ENCODE measurements at places on chromosomes 11 and 22.

GRCh38 chr22:43990044-43990443 is 34.1 kb upstream of the PARVB start:
- DNase-seq: no peak

DNA sequence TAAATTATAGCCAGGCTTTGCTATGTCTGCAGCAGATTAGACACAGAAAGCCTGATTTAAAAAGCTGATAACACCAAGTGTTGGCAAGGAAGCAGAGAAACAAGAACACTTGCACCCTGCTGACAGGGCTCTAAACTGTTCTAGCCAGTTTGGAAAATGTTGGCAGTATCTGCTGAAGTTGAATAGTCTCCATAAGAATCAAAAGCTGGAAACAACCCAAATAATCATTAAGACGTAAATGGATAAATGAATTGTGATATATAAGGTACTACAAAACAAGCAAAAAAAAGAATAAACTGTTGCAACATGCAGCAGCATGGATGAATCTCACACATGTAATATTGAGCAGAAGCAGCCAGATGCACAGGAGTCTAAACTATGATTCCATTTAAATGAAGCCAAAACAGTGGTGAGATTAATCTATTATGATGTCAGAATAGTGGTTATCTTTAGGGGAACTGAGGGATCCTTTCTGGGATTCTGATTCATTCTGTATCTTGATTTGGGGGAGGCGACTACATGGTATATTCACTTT is 40.4 kb upstream of the ADORA2A start:
- no peak for DNase-seq

DNA sequence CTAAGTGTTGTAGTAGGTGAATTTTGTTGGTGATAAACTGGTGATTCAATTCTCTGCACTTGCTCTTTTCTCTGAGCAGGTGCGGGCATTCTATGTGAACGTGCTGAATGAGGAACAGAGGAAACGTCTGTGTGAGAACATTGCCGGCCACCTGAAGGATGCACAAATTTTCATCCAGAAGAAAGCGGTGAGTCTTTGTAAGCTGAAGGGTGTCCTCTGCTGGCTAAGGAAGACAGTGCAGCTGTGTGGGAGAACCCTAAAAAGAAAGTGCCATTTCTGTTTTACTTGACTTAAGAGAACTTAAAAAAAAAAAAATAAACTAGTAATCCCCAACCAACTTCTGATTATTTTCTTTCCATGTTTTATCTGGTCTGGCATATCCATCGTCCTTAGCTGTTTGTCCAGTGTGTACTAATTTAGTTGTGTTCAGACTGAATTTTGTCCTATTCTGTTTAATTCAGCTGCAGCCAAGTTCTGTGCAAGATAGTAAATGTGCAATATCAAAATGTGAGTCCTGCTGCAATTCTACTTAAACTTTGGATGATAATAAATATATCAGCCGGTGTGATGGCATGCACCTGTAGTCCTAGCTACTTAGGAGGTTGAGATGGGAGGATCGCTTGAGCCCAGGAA is 29.6 kb downstream of the CAT start:
- DNase-seq: peak; percentile 57

GRCh38 chr11:19919050-19919561 is 206.5 kb downstream of the NAV2 start:
- DNase-seq: no peak

DNA sequence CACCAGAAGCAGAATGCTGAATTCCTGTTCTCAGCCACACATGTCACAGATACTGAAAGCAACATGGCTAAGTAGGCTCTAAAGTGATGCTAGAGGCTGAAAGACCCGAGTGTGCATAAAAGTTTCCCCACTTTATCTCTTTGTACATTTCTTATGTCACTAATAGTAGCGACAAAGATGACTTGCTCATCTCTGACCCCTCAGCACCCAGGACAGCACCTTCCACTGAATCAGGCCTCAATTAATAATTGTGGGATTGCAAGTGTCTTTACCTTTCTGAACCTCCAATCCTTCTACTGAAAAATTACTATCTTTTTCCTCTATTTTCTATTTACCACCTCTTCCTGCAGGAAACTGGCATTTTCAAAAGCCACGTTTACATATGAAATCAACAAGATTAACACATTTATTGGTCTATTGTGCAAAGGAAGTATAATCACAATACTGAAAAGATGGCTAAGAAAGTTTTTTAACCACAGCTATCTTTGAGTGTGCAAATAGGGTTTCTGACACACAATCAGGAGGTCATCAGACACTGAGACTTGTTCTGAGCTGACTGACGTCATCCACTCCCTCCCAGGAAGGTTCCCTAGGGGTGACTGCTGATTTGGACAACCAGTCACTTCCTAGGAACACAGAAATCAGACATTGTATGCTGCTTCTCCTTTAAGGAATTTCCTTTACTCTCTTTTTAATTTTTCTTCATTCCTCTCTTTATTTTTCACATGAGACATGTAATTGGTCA is 213.9 kb upstream of the ISX start:
- DNase-seq: no peak
